ENCODE measurements at places on chromosomes 1 and 21.

- DNase-seq, result no peak
Observed at GRCh38 chr1:18569251-18569650, 61.4 kb upstream of the PAX7 start.

DNA sequence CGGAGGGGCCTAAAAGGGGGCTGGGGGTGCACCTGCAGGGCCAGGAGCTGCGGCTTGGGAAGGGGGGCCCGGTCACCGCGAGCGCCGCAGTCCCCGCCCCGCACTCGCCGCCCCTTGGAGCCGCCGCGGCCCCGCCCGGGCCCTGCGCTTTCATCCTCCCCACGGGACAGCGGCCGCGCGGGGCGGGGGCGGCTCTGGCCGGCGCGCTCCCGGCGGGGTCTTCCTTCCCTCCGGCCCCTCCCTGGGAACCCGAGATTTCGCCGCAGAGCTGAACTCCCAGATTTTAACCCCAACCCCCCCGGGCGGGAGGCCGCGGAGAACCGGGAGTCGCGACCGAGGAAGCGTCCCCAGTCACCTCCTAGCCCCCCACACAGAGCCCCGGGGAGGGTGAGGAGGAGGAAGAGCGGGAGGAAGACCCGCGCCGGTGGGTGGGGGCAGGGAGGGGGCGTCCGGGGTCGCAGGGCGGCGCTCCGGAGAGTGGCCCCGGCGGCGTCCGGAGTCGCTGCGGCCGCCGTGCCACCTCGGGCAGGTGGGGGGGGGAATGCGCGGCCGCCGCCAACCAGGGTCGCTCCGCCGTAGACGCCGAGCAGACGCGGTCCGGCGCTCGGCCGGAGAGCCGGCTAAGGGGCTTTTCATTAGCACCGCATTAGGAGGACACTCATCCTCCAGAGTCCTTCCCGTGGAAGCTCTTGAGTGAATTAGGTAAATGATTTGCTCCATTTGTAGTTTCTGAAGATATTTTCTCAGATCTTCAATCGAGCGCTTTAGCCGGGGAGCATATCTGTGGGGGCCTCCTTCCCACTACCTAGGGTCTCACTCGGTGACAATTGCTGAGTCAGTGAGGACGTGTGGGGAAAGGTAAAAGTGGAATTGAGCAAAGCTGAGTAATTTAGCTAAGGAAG, 31.6 kb upstream of the NFIA start:
- no peak for DNase-seq

DNA sequence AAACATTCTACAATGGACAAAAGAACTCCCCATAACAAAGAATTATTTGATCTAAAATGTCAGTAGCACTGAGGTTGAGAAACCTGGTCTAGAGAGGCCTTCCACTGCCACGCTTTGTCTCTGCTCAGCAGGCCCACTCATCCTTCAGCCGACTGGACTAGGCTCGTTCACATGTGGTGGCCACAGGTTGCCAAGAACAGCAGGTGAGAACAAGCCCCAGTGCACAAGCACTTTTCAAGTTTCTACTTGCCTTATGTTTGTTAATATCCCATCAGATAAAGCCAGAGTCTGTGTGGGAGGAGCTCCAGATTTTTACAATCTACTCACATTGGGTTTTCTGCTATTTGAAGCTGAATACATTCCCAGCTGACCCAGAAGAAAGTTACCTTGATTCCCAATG, 9.1 kb upstream of the EFHD2 start:
- no peak for DNase-seq

- DNase-seq, result no peak
Observed at GRCh38 chr1:182173808-182174512, 112.4 kb upstream of the ZNF648 start.

DNA sequence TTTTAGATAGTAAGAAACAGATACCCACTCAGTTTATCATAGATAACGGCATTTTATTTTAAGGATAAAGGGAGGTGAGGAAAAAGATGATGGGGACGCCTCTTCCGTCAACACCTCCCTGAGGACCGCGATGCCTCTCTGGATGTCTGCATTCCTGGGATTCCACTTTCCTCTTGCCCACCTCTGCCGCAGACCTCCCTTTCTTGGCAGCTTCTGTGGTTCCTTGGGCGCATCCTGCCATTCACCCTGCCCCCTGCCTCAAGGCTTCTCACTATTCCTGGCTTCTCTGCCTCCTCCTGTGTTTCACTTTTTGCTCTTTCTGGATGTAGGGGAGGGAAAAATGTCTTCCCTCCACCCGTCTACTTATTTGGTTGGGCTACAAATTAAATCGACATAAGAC, 19.9 kb downstream of the HUNK start:
- DNase-seq, result no peak

GRCh38 chr1:7011826-7012225, 226.6 kb downstream of the CAMTA1 start:
- no peak for DNase-seq

- no peak for DNase-seq
Observed at GRCh38 chr1:36349241-36349671, 25.8 kb upstream of the EVA1B start.

DNA sequence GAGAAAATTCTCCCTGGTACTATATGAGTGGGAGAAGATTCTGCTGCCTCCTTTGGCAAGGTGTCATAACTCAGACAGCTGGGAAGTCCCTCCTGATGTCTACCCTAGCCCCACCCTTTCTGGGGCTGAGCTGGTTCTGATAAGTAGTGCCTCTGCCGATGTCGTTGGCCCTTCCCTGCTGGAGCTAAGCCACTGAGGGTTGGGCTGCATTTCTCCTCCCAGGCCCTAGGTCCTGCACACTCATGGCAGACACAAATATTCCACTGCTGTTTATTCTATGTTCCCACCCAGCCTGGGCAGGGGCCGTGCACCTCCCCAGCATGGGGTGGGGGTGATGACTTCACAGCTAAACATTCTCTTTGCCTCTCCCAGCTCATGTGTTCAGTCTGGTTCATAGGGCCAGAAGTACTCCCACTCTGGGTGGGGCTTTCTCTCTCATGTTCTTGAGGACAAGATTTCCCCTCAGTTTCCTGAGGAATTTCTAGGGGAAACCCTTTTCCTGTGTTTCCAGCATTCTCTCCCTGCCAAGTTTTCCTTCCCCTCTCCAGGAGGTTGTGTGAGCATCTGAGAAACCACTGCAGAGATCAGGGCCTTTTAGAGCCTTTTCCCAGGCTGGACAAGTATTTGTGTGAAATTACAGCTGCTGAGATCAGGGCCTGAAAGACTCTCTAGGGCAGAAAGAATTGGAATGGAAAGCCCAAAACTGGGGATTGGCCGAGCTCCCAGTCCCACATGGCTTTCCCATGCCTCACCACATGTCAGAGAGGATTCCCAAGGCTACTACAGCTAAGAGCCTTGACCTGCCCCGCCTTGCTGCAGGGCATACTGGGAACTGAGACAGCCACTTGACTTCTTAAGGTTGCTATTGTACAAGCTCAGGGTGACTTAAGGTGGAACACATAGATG, 66.2 kb downstream of the ATP2B4 start:
- no peak for DNase-seq

- no peak for DNase-seq
Observed at GRCh38 chr21:45644041-45644906, 749 bp downstream of the PCBP3 start.

DNA sequence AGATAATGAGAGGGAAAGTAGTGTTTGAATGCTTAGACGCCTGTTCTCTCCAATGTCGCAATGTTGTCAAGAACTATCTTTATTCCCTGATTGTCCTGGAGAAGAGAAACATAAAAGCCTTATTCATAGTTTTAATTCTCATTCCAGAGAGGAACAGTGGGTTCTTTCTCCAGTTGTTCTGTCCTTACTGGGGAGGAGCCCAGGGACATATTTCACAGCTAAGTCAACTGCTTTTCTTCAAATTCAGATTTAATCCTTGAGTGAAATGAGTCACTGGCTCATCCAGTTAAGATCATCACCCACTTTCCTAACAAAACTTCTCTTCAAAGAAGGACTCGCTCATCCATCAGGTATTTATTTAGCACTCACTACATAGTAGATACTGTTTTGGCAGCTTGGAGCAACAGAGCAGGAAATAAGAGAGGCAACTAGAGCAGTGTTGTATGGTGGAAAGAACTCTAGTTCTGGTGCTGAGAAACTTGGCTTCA, 365.7 kb upstream of the USP24 start:
- DNase-seq, result no peak

GRCh38 chr1:9840176-9840575, 16.4 kb upstream of the CLSTN1 start:
- no peak for DNase-seq

DNA sequence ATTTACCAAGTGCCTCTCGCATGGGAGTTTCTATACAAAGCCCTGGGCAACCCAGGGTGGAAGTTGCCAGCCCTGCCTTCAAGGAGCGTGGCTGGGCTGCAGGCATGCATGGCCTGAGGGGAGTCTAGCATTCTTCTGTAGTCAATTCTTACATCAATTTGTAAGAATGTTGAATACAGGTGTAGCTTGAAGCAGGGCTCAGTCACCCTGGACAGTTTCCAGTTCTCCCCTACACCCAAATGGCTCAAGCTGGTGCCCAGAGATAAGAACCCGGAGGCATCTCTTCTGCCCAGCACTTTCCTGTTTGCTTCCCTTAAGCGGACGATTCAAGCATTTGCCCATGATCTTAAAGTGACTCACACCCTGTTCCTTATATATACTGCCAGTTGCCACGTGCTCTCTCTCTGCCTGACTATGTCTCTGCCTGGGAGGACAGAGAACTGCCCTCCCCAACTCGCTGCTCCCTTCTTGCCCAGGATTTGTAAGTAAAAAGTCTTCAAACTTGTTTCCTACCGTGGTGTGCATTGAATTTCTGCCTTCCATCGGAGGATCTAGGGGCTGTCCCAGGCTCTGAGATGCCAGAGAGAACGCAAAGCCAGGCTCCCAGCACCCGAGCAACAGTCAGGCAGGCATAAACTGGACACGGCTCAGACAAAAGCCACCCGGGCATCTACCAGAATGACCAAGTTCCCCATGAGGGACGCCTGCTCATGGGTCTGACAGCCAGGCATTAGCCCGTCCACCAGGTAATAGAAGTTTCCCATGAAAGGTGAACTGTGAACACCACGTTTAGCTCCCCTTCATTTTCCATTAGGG, 50.9 kb upstream of the AJAP1 start:
- DNase-seq, result no peak

DNA sequence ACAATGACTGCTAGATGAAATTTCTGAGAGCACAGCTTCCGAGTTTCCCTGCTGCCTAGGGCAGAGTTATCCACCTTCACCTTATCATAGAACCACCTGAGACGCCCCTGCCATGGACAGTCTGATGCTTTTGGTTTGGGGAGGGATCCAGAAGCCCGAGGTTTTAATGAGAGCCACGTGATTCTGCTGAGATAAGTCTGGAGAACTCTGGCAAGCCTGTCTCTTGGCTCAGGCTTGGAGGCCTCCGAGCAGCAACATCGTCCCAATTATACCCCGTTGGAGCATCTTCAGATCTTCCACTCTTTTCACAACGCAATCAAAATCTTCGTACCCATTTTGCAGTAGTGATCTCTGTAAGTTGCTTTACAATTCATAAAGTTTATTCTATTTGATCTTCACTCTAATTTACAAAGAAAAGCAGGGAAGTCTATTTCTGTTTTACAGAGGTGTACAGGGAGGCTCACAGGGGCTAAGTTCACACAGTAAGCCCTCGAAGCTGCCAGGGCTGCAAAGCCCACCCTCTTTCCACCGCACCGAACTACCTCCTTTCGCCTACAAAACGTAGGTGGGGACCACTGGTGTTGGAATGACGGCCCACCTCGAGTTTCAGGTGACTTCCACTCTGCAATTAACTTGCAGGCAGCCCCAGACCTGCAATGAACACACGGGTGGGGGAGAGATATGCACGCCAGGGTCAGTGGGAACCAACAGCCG, 513 bp upstream of the HHAT start:
- DNase-seq, result no peak

DNA sequence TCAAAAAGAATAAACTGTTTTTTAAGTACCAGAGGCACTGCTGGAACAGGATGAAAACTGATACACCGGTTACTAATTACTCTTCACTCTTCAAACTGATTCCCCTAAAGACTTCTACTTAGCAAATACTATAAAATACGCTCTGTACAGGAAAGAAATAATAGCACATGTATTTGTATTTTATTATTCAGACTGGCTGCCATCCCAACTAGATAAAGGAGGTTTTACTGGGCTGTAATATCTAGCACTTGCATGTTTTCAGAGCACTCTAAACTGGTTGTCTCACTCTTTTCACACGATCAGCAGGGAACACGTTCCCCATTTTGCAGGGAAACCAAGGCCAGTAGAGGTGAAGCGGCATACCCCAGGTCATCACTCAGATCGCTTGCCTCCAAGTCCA, 9.2 kb downstream of the SMIM12 start:
- no peak for DNase-seq

DNA sequence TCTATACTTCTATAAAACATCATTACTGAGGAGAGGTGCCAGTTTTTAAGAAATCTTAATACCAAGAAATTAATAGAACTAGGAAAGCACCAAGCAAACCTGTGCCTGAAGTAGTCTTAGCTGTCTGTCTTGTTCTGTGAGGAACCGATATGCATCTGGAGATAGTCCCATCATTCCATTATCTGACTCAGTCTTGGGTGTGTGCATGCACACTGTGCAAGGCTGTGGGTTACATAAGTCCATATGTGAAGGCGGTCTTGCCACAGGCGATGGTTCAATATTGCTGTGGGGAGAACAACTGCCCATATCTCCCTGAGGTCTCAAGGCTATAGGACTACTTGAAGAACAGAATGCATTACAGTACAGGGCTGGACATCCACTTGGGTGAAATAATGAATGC, 33.8 kb downstream of the STIL start:
- no peak for DNase-seq

- DNase-seq, result no peak
Observed at GRCh38 chr1:56524263-56524662, 55.1 kb downstream of the PLPP3 start.

DNA sequence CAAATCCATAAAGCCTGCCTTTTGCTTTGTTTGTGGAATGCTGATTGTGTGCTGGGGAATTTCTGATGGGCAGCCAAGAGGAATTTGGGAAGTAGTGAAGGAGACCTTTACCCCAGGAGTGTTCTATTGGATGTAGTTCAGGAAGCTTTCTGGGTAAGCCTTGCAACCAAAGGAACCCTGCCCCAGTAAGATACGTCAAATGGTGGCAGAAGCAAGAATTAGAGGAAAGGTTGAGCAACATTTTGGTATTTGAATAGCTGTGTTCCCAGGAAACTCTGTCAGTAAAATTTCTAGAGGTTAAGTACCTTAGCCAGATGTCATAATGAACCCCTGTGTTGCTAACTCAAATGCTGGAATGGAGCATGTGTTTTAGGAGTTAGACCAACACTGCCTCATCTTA, 6.4 kb downstream of the MGST3 start:
- DNase-seq, result no peak
